Nephron progenitor cell (in vitro differentiated cells): ENCODE measurements at places on chromosomes 7 and 10.
A peak's percentile ranks its signal among the peaks of the same experiment; 100 is the strongest.

- no peak for DNase-seq
- H3K36me3 ChIP-seq = no peaks in the 10 kb centered on the region
Observed at GRCh38 chr7:24548390-24548789, 24.9 kb upstream of the PALS2 start.

GRCh38 chr10:79601939-79602338, 8.8 kb upstream of the SFTPA1 start:
- DNase-seq = no peak
- no peak overlapping the region for H3K4me3 ChIP-seq
- H3K27ac ChIP-seq = no peak overlapping the region
- no peaks in the 10 kb centered on the region for H3K4me1 ChIP-seq
- peaks cover 5% of the 10 kb centered on the region for H3K36me3 ChIP-seq

DNA sequence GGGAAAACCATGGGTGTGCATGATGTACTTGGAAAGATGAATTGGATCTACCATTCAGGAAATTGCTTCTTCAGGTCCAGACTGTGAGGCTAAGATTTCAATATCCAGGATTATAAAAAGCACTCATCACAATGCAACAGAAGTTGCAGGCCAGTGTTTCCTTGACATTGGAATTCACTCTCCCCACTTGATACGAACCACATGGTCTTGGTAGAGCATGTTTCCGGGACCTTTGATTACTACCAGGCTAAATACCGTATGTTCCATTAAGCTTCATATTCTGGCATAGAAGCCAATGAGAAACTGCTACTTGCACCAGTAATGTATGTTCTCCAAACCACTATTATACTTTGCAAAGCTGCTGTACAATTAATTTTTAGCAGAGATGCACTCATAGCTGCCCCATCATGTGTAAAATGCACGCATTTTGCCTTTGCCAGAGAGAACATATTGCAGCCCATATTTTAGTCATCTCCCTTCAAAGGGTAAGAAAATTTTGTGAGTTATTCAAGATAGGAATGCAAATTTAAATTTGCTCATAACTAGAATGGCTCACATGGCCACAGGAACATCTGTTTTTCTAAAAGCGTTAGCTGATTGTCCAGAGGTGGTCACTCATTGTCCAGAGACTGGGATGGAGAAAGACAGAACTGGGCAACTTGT, 8.1 kb downstream of the FRMD4A start:
- no peaks in the 10 kb centered on the region for H3K36me3 ChIP-seq
- no peak overlapping the region for H3K4me3 ChIP-seq
- H3K27me3 ChIP-seq = peaks cover 14% of the 10 kb centered on the region
- H3K4me1 ChIP-seq = peaks cover 28% of the 10 kb centered on the region
- H3K27ac ChIP-seq = no peak overlapping the region

- H3K36me3 ChIP-seq = peaks cover 4% of the 10 kb centered on the region
- no peak overlapping the region for H3K4me3 ChIP-seq
- H3K4me1 ChIP-seq = no peaks in the 10 kb centered on the region
Observed at GRCh38 chr7:132941428-132941827, 140.5 kb downstream of the CHCHD3 start.

GRCh38 chr7:101133621-101134398, 6.9 kb downstream of the SERPINE1 start:
- H3K27me3 ChIP-seq = peaks cover 12% of the 10 kb centered on the region
- no peaks in the 10 kb centered on the region for H3K36me3 ChIP-seq
- no peak overlapping the region for H3K27ac ChIP-seq
- H3K4me3 ChIP-seq = no peak overlapping the region
- no peak for DNase-seq
- H3K4me1 ChIP-seq = peaks cover 39% of the 10 kb centered on the region

GRCh38 chr10:79983286-79983909, 34.5 kb upstream of the SFTPD start:
- H3K36me3 ChIP-seq = no peaks in the 10 kb centered on the region
- peaks cover 11% of the 10 kb centered on the region for H3K4me1 ChIP-seq
- no peak overlapping the region for H3K27ac ChIP-seq
- H3K4me3 ChIP-seq = peak overlapping the region; percentile 47

DNA sequence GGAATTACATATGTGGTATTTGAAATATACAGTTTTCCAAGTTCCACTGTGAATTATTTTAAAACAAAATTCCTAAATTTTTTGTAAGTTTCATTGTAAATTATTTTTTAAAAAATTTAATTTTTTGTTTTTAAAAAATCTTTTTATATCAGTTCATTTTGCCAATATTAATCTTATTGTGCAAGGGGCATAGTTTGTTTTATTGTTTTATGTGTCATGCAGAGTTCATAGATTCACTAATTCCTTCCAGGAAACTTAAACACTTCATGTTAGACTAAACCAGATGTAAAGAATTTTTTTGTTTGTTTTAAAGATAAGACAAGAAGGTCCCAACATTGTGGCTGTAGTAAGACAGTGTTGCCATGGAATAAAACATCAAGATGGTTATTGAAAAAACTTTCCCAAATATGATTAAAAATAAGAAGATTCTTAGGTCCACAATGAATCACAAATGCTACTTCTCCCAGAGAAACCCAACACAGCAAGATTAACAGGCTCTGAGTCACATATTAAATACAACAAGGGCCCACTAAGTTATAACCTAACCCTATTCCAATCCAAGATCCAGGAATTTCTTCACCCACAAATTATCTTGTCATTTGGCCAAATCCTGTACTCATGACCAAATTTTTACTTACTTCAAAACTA, 464.7 kb upstream of the IGFBP3 start:
- H3K4me1 ChIP-seq = peaks cover 35% of the 10 kb centered on the region
- H3K27ac ChIP-seq = no peak overlapping the region
- peaks cover 7% of the 10 kb centered on the region for H3K27me3 ChIP-seq
- H3K4me3 ChIP-seq = no peak overlapping the region
- DNase-seq = no peak

GRCh38 chr7:112581529-112581928, 100.7 kb downstream of the LSMEM1 start:
- H3K27me3 ChIP-seq = no peaks in the 10 kb centered on the region
- no peak overlapping the region for H3K27ac ChIP-seq
- H3K4me3 ChIP-seq = no peak overlapping the region
- no peaks in the 10 kb centered on the region for H3K36me3 ChIP-seq

DNA sequence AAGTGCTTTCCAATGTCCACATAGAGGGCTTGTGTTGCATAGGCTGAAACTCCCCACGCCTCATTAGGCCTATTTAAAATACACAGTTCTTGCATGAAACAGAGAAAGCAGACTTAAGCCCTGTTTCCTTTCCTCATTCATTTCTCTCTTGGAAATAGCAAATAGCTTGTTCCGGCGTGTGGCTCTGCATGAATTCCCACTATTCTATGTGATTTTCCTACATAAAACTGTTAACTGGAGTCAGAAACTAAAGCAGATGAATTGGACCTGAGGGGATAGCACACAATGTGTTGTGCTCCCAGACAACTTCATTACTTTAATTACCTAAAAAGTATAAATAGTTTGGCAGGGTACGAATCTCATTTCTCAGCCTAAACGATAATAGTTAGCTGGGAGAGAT, 981.5 kb downstream of the SORCS1 start:
- H3K36me3 ChIP-seq = no peaks in the 10 kb centered on the region
- H3K4me1 ChIP-seq = no peaks in the 10 kb centered on the region
- no peak overlapping the region for H3K4me3 ChIP-seq
- no peak for DNase-seq

DNA sequence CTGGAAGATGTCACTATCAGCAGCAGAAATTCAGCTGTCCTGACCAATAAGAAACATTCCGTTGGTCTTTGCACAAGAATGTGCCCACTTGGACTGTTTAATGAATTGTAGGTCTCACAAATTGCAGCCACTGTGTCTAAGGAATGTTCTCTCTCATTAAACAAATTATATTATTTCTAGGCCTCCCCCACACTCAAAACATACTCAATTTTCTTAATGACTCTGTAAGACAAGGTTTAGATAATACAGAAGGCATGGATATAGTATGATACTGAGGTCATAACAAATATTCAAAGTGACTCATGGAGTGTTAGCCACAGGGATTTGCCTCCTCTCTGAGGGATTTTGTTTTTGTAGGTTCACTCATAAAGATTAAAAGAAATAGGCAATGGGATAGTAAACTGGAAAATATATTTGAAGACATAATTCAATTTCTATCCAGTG, 197.5 kb downstream of the PTN start:
- H3K36me3 ChIP-seq = no peaks in the 10 kb centered on the region
- DNase-seq = no peak
- H3K27me3 ChIP-seq = no peaks in the 10 kb centered on the region
- no peak overlapping the region for H3K4me3 ChIP-seq
- H3K27ac ChIP-seq = no peak overlapping the region

DNA sequence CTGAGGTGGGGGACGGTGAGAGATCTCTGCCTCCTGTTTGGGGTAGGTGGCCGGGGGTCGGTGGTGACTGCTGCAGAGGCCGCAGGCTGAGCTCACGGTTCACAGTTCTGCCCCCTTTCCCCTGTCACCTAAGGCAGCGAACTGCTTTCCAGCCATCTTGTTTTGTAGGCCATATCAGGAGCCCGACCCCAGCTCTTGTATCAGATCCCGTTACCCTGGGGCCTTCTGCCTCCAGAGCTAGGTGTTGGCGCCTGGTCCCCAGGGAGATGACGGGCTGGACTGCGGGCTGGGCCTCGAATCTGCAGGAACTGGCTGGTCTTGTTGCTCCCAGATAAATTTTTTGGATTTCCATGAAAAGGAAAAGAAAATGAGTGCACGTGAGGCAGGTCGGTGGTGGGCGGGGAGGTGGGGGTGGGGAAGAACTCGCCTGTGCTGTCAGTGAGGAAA, 183.0 kb downstream of the DNAJB6 start:
- DNase-seq = no peak
- H3K4me3 ChIP-seq = no peak overlapping the region
- no peaks in the 10 kb centered on the region for H3K36me3 ChIP-seq
- no peak overlapping the region for H3K27ac ChIP-seq
- peaks cover 13% of the 10 kb centered on the region for H3K27me3 ChIP-seq
- peaks cover 40% of the 10 kb centered on the region for H3K4me1 ChIP-seq

DNA sequence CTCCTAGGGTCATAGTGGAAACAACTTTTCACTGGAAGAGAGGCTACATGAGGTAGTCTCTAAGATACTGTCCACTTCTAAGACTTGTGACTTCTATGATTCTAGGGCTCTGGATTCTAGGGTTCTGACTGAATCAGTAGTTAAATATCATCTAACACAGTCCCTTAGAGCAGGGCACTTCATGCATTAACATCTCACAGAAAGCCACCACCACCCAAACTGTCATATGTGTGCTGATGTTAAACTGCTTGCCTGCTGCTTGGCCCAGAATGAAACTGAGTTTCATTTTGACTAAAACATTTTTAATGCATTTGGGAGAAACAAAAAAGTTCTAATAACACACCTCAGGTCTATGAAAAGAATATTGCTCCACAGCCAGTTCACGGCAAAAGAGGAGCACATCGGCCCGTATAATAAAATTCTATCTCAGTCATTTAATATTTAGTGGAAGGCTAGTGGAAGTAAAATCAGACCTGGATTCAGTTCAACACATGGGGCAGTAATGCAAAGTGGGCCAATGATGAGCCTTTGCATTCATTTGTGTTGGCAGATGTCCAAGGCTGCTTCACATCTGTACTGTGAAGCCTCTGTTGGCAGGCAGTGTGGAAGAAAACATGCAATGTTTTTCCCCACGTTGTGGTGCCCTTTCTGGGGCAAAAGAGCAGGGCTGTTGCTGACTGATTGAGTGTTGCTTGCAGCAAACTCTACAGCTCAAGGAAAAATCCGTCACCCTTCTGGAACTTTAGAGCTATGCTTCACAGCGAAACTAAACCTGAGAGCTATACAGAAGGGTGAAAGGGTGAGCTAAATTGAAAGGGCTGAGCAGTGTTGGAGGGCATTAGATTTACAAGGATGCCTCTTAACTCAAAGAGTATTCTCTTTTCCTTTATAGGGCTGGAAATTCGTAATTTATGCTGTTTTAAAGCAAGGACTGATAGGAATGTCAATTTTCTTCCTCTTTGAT, 33.5 kb upstream of the AUTS2 start:
- H3K36me3 ChIP-seq = no peaks in the 10 kb centered on the region
- no peak for DNase-seq
- peak overlapping the region; percentile 81 for H3K27ac ChIP-seq
- peaks cover 9% of the 10 kb centered on the region for H3K4me1 ChIP-seq
- peaks cover 8% of the 10 kb centered on the region for H3K27me3 ChIP-seq

- no peak overlapping the region for H3K27ac ChIP-seq
- H3K36me3 ChIP-seq = no peaks in the 10 kb centered on the region
- DNase-seq = no peak
- peaks cover 11% of the 10 kb centered on the region for H3K27me3 ChIP-seq
- no peaks in the 10 kb centered on the region for H3K4me1 ChIP-seq
Observed at GRCh38 chr7:116940689-116941370, 12.5 kb upstream of the ST7 start.

GRCh38 chr7:41878309-41879295, 175.7 kb upstream of the INHBA start:
- peaks cover 3% of the 10 kb centered on the region for H3K27me3 ChIP-seq
- DNase-seq = no peak
- H3K4me3 ChIP-seq = no peak overlapping the region
- H3K4me1 ChIP-seq = peaks cover 13% of the 10 kb centered on the region
- H3K27ac ChIP-seq = no peak overlapping the region
- no peaks in the 10 kb centered on the region for H3K36me3 ChIP-seq

DNA sequence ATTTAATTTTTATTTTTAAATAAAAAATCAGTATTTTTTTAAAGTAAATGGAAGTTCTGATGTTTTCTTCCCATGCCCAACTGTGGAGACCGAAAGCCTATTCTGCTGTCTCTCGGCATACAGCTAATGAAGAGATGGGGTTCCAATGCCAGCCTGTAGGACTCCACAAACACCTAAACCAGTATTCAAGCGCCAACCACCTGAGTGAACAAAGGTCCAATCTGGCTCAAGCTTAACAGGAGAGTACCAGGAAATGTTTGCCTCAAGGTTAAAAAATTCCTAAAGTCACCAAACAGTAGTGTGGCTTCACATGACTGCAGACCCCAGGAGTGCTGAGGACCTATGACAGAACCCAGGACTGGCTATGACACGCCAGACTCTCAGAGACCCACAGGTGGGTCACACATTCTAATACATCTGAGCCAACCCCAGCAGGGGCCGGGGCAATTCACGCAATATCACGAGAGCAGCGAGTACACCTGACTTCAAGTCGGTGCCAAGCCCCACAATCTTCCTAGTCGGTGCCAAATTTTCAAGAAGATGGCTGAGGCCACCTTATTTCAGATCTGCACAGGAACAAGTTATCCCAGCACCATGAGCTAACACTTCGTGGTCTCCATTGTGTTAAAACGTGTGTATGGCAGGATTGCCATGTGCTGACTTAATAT, 31.6 kb downstream of the KIAA1549 start:
- H3K4me1 ChIP-seq = peaks cover 55% of the 10 kb centered on the region
- H3K27ac ChIP-seq = no peak overlapping the region
- no peaks in the 10 kb centered on the region for H3K27me3 ChIP-seq
